Brain microvascular endothelial cell (primary cell): ENCODE measurements at places on chromosomes 1 and 21.
A peak's percentile ranks its signal among the peaks of the same experiment; 100 is the strongest.

GRCh38 chr1:2787163-2787911 is 14.2 kb downstream of the TTC34 start:
- DNase-seq, result no peak

GRCh38 chr1:91123773-91124172 is 101.9 kb upstream of the ZNF644 start:
- DNase-seq, result no peak

DNA sequence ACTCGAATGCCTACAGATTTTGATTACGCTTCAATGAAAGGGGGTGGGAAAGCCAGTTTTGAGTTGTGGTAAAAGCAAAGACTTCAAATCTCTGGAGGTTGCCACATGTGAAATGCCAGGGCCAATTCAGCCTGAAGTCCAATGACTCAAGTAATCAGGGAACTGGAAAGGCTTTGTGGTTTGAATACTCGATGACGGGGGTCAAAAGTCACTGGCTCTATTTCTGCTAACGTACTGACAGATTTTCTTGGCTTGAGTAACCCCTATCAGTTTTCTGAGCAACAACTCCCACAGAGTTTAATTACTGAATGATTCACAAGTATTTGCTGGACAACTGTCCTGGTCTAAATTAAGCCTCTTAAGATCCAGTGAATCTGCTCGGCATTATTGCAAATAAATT is 152.2 kb downstream of the SIPA1L2 start:
- DNase-seq, result peak; percentile 94

- DNase-seq, result no peak
Observed at GRCh38 chr1:115838431-115839028, 2.4 kb downstream of the NHLH2 start.

DNA sequence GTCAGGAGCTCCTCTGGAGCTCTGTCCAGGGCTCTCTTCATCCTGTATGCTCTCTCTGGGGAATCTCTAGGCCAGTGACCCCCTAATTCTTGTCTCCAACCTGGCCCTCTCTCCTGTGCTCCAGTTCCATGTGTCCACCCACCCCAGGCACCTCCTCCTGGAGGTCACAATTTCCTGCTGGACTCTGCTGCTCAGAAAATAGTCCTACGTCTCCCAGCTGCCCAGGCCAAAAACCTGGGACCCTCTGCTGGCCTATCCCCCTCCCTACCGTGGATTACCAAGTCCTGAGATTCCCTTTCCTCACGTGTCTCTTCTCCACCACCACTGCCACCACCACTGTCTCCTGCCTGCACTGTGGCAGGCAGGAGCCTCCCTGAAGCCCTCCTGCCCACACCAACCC is 11.7 kb downstream of the NES start:
- DNase-seq, result no peak

GRCh38 chr1:110483308-110483685 is 32.3 kb downstream of the PROK1 start:
- no peak for DNase-seq

DNA sequence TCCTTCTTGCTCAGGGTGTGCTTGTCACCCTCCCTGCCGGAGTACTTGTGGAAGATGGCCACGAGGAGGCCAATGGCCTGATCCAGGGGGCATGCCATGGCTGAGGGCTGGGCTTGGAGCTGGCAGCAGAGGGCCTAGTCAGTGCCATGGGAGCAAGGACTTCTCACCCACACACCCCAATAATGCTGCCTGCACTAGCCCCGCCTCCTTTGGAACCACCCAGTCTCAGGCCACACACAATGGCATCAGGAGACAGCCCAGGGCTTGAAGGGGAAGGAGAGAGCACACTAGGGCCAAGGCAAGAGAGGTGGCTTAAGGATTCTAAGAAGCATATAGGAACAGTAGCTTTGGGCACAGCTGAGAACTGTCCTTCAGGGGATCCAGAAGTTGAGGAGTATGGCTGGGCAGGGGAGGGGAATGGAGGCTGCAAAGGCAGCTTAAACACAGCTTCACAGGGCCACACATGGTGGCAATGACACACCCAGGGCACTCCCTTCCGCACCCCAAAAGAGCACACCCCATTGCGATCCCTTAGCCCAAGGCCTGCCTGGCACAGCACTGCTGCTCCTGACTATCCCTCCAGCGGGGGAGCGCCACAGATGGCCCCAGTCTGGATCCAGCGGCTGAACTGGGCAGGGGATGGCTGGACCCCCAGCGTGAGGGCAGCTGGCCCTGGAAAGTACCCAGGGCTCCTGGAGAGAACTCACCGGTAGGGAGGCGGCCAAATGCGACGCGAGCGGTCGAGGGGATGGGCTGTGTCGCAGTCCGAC is at the start of gene S100A6:
Gene S100A6, minus strand, starts transcription at position 750 of the 770 bp plus-strand sequence. Its CDS starts 652 bp downstream, at position 98.
- no peak for DNase-seq

DNA sequence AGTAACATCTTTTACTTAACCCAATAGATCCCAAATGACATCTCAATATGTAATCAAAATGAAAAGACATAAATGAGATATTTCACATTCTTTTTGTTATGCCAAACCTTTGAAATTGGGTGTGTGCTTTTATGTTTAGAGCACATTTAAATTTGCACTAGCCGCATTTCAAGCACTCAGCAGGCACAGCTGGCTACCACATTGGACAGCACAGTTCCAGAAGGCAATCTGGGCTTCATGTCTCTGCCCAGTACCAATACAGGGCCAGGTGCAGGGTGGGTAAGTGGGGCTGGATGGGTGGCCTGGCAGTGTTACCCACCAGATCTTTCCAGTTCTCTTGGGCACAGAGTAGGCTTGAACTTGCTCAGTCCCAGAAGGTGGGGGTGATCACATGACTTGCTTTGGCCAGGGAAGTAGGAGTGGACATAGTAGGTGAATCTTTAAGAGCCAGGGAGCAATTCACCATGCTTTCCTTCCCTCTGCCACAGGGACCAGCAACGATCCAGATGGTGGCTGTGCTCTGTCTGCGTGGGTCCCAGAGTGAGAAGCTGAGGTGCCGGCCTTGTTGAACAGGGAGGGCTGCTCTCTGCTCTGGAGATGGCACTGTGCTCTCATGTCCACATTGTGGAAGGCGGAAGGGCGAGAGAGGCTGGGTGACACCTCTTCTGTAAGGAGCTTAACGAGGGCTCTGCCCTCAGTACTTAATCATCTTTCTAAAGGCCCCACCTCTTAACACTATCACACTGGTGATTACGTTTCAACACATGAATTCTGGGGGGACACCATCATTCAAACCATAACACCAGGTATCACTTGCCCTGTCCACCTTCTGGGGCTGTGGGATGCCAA is 261.4 kb downstream of the GRIK3 start:
- no peak for DNase-seq

DNA sequence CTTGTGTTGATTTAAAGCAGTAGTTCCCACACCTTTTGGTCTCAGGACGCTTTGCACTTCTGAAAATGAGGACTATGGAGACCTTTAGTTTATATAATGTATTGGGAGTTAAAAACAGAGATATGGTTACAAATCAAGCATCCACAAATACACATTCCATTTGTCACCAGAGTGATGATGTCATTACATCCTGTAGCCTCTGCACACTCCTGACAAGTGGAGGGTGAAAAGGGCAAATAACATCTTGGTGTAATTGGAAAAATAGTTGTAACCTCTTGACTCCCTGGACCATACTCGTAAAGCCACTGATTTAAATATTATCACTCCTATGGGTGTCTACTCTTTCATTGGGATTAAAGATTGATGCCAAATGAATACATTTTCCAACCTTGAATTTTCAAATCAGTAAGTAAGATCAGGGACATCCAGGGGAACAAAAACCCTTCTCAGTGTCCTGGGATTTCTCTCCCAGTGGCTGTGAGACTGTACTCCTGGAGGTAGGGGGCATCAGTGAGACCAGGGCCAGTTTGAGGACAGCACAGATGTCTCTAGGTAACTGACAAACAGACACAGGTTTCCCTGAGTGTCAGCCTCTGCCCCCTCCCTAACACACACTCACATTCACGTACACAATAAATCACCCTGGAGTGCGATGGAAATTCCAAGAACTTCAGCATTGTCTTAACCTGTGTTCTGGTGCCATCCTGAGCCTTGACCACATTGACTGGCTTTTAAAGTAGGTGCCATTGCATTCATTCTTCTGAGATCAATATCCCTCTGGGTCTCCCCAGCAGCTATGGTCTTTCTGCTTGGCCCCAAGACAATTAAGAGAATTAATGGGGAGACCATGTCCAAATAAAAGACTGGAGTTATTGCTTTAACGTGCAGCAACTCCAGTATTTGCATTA is 63.0 kb downstream of the NR5A2 start:
- peak; percentile 4 for DNase-seq
